Effector memory CD8-positive, alpha-beta T cell (primary cell): ENCODE measurements at places on chromosomes 3 and 15.
A peak's percentile ranks its signal among the peaks of the same experiment; 100 is the strongest.

DNA sequence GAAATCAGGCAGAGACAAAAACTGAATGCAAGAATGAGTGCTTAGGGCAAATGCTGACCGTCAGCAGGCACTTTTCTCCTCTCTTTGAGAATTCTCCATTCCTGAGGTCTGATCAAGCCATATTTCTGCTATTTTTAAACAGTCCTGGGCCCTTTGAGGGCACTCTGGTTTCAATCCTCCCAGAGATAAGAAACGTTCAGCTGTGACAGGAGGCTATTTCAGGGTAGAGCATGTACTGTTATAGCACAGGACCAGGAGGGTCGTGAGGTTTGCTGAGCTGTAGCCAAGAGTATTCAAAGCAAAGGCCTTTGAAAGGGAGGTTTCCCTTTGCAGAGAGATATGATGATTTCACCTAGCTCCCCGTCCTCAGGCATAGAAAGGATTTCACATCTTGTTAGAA is 39.6 kb upstream of the PDZRN3 start:
- no peak for DNase-seq

- DNase-seq, result no peak
These were observed 459.9 kb downstream of the RAP2B start for GRCh38 chr3:153621953-153622352.

- DNase-seq, result no peak
These were observed 37.8 kb upstream of the LSAMP start for GRCh38 chr3:116483135-116483534.

- no peak for DNase-seq
These were observed 41.0 kb upstream of the CMSS1 start for GRCh38 chr3:99776516-99777209.

- DNase-seq, result no peak
These were observed 8.5 kb upstream of the SLC24A5 start for GRCh38 chr15:48112242-48112641.

- DNase-seq, result no peak
These were observed 578.8 kb downstream of the ROBO2 start for GRCh38 chr3:77618686-77619085.

GRCh38 chr3:194632226-194632808 is 902 bp downstream of the TMEM44 start:
- no peak for DNase-seq

DNA sequence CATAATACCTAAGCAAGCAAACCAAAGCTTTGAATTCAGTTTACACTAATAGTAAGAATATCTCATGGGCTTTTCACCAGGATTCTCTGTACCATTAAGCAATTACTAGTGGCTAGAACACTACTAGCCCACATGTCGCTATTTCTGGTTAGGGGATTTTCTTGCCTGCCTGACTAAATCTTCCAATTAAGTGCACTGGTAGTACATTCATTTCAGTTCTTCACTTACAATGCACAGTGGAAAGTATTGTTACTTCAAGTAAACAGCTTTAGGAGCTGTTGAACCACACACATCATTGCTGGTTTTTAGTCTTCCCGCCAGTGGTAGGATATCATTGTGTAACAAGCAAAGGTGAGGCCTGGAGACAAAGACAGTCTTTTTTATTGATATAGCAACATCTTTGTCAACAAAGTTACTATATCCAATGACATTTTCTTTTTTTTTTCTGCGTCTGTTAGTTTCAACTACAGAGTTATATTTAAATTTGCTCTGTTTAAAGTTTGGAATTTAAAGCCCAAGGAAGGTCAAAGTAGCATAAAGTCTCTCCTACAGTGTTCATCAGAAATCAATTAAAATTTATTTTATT is 826.8 kb upstream of the NR2F2 start:
- no peak for DNase-seq

DNA sequence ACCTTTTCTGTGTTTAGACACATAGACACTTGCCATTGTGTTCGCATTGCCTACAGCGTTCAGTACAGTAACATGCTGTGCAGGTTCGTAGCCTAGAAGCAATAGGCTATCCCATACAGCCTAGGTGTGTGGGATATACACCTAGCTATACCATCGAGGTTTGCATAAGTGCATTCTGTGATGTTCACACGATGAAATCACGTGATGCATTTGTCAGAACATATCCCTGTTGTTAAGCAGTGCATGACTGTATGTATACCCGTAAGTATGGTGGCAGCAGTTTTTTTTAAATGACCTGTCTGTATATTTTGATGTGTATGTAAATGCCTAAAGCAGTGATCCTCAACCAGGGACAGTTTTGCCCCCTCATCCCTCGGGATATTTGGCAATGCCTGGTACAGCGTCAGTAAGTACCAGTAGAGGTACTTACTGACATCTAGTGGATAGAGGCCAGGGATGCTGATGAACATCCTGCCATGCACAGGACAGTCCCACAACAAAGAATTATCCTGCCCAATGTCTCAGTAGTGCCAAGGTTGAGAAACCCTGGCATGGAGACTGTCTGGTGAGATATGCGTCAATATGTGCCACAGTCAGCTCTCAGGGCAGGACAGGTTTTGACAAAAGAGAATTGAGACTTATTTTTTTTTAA is 129.1 kb downstream of the HCN4 start:
- DNase-seq, result no peak

DNA sequence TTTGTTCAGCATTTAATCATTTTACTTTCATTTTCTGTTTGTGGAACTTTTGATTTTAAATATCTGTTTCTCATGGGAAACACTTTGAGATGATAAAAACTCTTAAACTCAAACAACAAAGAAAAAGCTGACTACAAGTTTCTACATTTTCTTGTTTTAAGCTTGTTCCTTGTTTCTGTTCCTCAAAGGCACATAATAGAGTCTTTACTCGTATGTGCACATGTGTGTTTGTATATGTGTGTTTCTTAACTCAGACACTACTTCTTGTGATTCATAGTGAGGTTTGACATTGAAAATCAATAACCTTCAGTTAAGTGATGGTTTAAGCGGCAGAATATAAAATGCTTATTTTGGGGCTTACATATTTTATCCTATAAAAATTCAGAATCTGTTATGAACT is 786.7 kb upstream of the EPHA6 start:
- no peak for DNase-seq

GRCh38 chr15:67145710-67146109 is 80.3 kb downstream of the SMAD3 start:
- no peak for DNase-seq

- peak; percentile 32 for DNase-seq
These were observed 26.3 kb upstream of the MNS1 start for GRCh38 chr15:56491110-56491722.

DNA sequence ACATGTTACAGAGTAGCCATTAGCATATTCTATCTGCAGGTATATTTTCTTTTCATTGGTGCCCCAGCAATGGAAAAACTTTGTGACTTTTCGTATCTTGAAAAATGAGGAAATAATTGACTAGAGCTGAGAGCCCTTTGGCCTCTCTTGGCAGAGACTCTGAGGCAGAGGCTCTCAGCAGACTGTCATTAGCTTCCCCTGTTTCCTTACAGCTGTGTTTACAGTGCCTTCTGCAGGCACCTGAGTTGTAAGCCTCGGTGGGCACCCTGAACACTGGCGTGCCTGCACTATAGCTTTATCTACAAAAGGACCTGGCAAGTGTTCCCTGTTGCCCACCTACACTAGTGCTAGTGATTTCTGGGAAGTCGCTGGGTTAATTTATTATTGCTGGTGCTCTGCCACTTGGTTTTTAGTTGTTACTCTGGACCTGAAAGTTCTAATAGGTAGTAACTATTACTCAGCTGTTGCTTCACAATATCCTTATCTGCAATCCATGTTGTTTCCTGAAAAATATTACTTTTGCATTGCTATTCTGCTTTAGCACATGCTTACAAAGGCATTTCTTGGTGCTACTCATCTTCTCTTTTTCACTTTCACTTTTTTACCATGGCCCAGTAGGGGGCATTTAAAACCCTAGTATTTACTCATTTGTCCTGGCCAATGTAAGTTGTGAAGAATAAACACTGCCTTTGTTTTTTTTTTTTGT is 7.8 kb upstream of the GPR171 start:
- DNase-seq, result no peak
